ENCODE measurements at places on chromosomes 5 and 9. TPM values are rescaled to one million over a fixed set of nuclear protein-coding genes. Genes with fewer than 3 reads are reported as not detected.

The PCA3 gene
- total RNA-seq, result 0.27 TPM

The OR1J2 gene
- total RNA-seq, result not detected

The PCDHB3 gene
- 10.6 TPM for total RNA-seq

The SLC6A7 gene
- 0.11 TPM for total RNA-seq

The OR2V2 gene
- total RNA-seq, result not detected

The TAF11L10 gene
- not detected for total RNA-seq

The ANKRD20A1 gene
- total RNA-seq, result 7.1 TPM

The SLC9A3 gene
- 3.1 TPM for total RNA-seq

The PCDHA9 gene
- total RNA-seq, result 4.6 TPM

The GLIPR2 gene
- total RNA-seq, result 18.3 TPM

The LURAP1L gene
- total RNA-seq, result 32.5 TPM

The MSMP gene
- 2.3 TPM for total RNA-seq

The C9orf50 gene
- total RNA-seq, result 0.71 TPM

The TDRD7 gene
- 108 TPM for total RNA-seq
